ENCODE measurements at places on chromosomes 5 and 9.
A peak's percentile ranks its signal among the peaks of the same experiment; 100 is the strongest.

DNA sequence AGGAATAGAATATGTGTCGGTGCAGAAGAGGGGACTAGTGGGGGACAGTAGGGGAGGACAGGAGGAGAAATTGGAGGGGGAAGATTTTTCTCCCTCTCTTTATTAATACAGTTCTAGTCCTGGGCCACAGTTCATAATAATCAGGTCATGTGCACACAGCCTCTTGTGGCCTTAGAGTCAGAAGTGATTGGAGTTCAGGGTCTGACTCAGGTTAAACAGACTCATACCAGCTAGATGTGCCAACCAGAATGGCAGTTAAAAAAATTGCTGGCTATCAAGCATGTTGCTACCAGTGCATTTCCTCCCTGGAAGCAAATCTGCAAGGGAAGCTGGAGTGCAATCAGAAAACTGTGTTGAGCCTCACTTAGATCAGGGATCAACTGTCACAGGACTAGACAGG lies 132.7 kb upstream of the MAP1B start:
- no peak for ATAC-seq

DNA sequence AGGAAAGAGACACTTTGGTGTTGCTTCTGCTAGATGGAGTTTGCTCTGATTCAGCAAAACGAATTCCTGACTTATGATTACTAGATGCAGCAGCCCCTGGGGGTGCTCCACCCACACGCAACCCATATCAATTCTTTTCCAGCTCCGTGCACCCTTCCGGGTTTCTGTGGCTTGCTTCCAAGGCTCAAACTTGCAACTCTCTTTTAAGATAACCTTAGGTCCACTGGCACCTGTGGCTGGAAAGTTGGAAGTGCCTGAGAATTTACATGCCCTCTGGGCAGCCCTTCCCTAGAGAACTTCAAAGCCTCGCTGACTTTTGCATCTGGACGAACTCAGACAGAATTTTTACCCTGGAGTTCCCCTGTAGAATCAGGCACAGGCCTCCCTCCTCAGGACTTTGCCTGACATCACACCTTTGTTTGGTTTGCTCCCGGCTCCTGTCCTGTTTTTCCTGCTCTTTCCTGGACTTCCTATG lies 224.9 kb downstream of the SNX18 start:
- no peak for ATAC-seq

DNA sequence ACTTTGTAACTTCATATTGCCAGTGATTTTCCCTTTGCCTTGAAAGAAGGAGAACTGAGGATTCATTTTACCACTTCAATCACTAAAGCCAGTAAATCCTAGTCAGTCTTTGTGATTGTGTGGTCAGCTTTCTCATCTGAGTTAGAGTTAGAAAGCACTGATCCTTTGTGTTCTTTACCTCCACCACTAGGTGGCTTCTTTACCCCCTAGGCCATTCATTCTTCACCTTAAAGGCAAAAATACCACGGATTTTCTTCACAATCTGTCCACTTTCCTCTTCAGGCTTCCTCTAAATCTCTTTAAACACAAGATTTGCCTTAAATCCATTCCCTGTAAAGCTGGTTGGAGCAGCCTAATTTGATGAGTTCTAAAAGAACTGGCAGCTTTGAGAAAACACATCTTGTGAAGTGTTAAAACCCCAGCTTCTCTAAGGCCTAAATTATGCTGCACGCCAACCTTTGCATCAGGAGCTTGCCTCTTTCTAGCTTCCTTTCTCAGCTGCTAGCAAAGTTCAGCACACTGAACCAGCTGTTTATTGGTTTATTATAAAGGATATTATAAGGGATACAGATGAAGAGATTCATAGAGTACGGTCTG lies 20.4 kb downstream of the BDP1 start:
- ATAC-seq, result peak; percentile 64

DNA sequence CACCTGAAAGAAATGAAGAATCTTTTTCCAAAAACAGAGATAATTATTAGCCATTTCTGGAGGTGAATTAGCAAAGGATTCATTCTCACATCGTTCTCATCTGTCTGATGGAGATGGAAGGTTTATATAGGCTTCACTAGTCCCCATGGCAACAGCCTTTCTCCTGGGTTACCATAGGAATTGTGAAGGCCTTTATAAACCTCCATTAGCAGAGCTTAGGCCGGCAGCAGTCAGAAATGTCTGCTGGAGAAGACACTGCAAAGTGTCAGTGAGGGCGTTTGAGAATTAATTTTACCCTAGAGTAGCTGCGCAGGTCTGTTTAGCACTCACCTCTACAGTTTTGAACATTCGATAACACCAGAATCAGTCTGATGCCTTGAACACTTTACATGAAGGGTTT lies 290.4 kb upstream of the NR4A3 start:
- ATAC-seq, result no peak

- ATAC-seq, result peak; percentile 41
These were observed 37.8 kb upstream of the CRB2 start for GRCh38 chr9:123318202-123318601.

DNA sequence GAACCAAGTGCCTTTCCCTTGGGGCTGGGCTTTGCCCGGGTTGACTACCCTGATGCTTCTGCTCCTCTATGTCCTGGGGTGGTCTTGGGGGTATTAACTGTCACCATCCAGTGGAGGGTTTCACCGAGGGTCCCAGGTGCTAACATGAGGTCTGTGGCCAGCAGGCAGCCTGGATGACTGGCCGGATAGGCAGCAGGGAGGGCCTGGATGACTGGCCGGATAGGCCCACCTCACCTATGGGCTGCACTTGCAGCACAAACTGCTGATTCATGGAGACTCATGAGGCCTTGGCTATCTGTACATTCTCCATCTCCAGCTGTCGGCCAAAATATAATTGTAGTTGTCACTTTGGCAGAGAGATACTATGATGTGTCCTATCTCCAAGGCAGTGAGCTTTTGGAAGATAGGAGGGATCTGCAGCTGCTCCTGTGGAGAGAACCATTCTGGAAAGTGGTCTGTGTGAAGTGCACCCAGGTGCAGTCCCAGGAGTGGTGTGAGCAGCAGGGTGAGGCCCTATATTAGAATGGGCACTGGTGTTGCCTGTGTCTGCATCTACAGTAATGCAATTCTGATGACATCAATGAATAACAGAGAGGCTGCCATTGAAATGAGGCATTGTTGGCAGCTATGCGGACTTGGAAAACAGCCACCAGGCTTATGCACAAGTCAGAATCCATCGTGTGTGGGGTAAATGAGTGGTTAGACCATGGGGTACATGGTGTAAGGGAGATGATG lies 26.3 kb upstream of the CDKN2AIPNL start:
- ATAC-seq, result no peak
